GM23338 (cell line): ENCODE measurements at places on chromosomes 2 and 18. TPM values are rescaled to one million over a fixed set of nuclear protein-coding genes. Genes with fewer than 3 reads are reported as not detected.

TMEFF2 gene
- polyA plus RNA-seq, result 1.7 and 2.1 TPM in 2 replicates

CHRNG gene
- not detected in 2 replicates for polyA plus RNA-seq

- H3K27me3 ChIP-seq, result peaks cover 38% of the 10 kb centered on the region
- peak overlapping the region; percentile 68 for H3K4me3 ChIP-seq
- no peak for DNase-seq
- no peak overlapping the region for H3K27ac ChIP-seq
Observed at GRCh38 chr2:130355172-130355577, 681 bp upstream of the PTPN18 start.

- H3K27ac ChIP-seq, result no peak overlapping the region
- no peak overlapping the region for H3K4me3 ChIP-seq
- H3K4me1 ChIP-seq, result no peaks in the 10 kb centered on the region
- DNase-seq, result no peak
- H3K27me3 ChIP-seq, result no peaks in the 10 kb centered on the region
- H3K36me3 ChIP-seq, result no peaks in the 10 kb centered on the region
Observed at GRCh38 chr18:69490813-69491212, 90.1 kb downstream of the DOK6 start.

C18orf32 gene
- polyA plus RNA-seq, result 72.4 and 82.3 TPM in 2 replicates

GRCh38 chr2:10236571-10237391, 65.9 kb upstream of the HPCAL1 start:
- H3K27me3 ChIP-seq, result no peaks in the 10 kb centered on the region
- no peak for DNase-seq
- H3K36me3 ChIP-seq, result no peaks in the 10 kb centered on the region

CD8A gene
- polyA plus RNA-seq, result 0.12 and 0.19 TPM in 2 replicates

- H3K4me3 ChIP-seq, result no peak overlapping the region
- H3K27ac ChIP-seq, result no peak overlapping the region
- no peaks in the 10 kb centered on the region for H3K36me3 ChIP-seq
- H3K27me3 ChIP-seq, result no peaks in the 10 kb centered on the region
- no peak for DNase-seq
- no peaks in the 10 kb centered on the region for H3K4me1 ChIP-seq
Observed at GRCh38 chr2:74691929-74692328, 37.9 kb downstream of the SEMA4F start.

DNA sequence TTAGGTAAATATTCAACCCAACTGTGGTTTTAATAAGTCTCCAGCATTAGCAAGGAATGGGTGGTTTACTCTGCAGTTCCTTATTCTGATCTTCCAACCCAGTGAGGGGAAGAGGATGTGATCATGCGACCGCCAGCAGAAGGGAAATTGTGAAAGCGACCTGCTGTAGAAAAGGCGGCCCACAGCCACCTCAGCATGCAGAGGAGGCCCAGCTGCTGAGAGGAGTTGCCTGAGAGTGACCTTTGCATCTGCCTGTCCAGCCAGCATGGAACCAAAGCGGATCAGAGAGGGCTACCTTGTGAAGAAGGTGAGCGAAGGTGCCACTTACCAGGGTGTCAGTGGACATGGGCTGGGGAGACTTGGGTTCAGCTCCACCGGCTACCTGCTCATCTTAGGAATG, at the start of gene PLEK:
PLEK (plus strand) TSS at position 196 of the 400 bp plus-strand sequence; CDS start at position 266, 70 bp downstream.
- H3K27ac ChIP-seq, result no peak within 1 kb of the TSS
- H3K27me3 ChIP-seq, result peaks cover 10% of the 10 kb centered on the region
- no peak for DNase-seq
- no peaks in the 10 kb centered on the region for H3K4me1 ChIP-seq

BCL11A gene
- polyA plus RNA-seq, result 72.5 and 77.6 TPM in 2 replicates

COL4A4 gene
- 0.82 and 1.3 TPM in 2 replicates for polyA plus RNA-seq

CHN1 gene
- polyA plus RNA-seq, result 26.3 and 28.1 TPM in 2 replicates

SERPINB3 gene
- polyA plus RNA-seq, result 0.27 and 0.33 TPM in 2 replicates

THUMPD2 gene
- polyA plus RNA-seq, result 20.3 and 25.1 TPM in 2 replicates

- H3K36me3 ChIP-seq, result no peaks in the 10 kb centered on the region
- peak overlapping the region; percentile 94 for H3K27ac ChIP-seq
- H3K4me1 ChIP-seq, result peaks cover 26% of the 10 kb centered on the region
Observed at GRCh38 chr2:142974288-142975024, 97.0 kb downstream of the KYNU start.

GRCh38 chr2:151569167-151569566, 159.5 kb downstream of the RIF1 start:
- no peak for DNase-seq
- H3K27me3 ChIP-seq, result no peaks in the 10 kb centered on the region
- no peak overlapping the region for H3K4me3 ChIP-seq
- H3K36me3 ChIP-seq, result no peaks in the 10 kb centered on the region
- H3K27ac ChIP-seq, result no peak overlapping the region

NT5C1B gene
- not detected in 2 replicates for polyA plus RNA-seq

FSIP2 gene
- polyA plus RNA-seq, result 3.0 and 3.2 TPM in 2 replicates

CD8B2 gene
- 0.06 TPM in 1 of 2 replicates, not detected in the other for polyA plus RNA-seq

- no peaks in the 10 kb centered on the region for H3K36me3 ChIP-seq
- H3K4me1 ChIP-seq, result peaks cover 36% of the 10 kb centered on the region
- no peak for DNase-seq
- H3K27me3 ChIP-seq, result no peaks in the 10 kb centered on the region
Observed at GRCh38 chr2:11514081-11514730, 19.6 kb upstream of the GREB1 start.

KATNAL2 gene
- polyA plus RNA-seq, result 9.9 and 11.8 TPM in 2 replicates

GRCh38 chr2:134307334-134307733, 53.5 kb downstream of the MGAT5 start:
- no peak for DNase-seq
- no peak overlapping the region for H3K27ac ChIP-seq
- no peaks in the 10 kb centered on the region for H3K27me3 ChIP-seq
